Naive thymus-derived CD4-positive, alpha-beta T cell (primary cell): ENCODE measurements at places on chromosomes 13 and 19.

- no peak for DNase-seq
These were observed 1540.5 kb downstream of the UQCRFS1 start for GRCh38 chr19:27672309-27673047.

GRCh38 chr19:55251341-55252081 is 7.3 kb downstream of the PPP6R1 start:
- DNase-seq: no peak

- no peak for DNase-seq
These were observed 2.7 kb downstream of the TNPO2 start for GRCh38 chr19:12720851-12721655.

DNA sequence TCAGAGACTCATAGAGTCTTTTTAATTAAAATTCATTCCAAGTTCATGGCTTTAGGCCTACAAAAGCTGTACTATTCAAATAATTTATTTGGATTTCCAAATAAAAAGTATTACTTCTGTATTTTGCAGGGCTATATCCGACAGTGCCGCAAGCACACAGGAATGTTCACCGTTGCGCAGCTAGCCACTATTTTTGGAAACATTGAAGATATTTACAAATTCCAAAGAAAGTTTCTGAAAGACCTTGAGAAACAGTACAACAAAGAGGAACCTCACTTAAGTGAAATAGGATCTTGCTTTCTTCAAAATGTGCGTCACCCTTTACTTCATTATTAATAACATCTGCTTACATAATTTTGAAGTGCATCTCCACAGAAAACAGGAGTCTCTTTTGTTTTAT is 20.5 kb upstream of the C1QTNF9 start:
- DNase-seq: no peak

DNA sequence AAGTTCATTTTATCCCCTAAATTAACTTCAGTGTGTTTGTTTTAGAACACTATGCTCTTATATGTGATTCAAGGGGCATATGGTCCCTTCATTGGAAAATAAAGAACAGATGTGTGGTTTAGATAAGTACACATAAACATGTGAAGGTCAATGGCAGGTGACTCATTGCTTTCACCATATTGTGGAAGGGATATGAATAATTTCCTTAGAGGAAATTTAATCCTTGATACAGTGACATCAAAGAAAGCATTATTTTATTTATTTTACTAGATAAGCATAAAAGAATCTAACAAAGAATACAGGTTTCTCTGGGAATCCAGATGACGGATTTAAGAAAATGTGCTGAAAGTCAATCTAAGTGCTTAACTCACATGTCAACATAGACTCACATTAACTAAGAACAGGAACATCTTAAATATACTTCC is 373.5 kb downstream of the KCTD12 start:
- no peak for DNase-seq

- no peak for DNase-seq
These were observed 59.6 kb downstream of the SMARCA4 start for GRCh38 chr19:11020423-11020822.

- DNase-seq: no peak
These were observed 20.6 kb downstream of the ZNF701 start for GRCh38 chr19:52590728-52591127.

GRCh38 chr13:21420706-21421105 is 38.4 kb downstream of the ZDHHC20 start:
- DNase-seq: no peak

DNA sequence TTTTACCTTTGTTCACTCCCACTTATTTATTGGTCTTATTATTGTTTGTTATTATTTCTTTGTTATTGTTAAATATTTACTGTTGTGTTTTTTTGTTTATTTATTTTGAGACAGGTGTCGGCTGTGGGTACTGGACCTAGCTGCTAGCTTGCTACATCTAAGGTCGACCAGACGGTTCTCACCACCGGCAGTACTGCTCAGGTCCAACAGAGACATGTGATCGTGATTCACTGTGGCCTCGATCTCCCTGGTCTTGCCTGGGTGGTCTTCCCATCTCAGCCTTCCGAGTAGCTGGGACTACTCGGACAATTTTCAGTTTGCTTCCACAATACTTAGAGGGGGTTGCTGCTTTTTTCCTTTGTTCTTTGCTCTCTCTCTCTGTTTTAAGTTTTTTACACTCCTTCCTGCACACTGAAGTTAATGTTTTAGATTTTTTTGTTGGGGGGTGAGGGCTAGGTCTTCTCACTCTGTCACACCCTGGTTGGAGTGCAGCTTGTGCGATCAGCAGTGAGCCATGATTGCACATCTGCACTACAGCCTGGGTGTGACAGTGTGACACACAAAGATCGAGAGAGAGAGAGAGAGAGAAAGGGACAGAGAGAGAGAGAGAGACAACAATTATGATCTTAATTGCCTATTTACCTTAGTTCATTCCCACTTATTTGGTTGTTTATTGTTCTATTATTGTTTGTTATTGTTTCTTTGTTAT is 1432.4 kb downstream of the UQCRFS1 start:
- no peak for DNase-seq

- DNase-seq: no peak
These were observed 16.1 kb upstream of the C2CD4C start for GRCh38 chr19:425056-425455.

DNA sequence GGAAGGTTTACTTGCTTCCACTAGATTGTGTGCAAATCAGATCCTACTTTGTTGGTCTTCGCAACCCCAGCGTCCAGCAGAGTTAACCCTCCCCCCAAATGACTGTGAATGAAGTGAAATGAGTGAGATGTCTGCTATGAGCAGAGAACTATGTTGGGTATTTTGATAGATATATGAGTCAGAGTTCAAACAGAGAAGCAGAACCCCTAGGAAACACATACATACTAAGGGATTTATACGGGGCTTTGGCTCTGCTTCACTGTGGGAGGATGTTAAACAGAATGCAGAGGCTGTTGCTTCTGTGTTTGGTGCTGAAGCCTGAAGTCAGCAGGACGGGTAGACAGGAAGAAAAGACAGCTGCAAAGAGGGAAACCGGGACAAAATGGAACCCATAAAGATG is 197.0 kb downstream of the MZT1 start:
- DNase-seq: no peak

- DNase-seq: no peak
These were observed 44.9 kb upstream of the PEG3 start for GRCh38 chr19:56885173-56885985.

DNA sequence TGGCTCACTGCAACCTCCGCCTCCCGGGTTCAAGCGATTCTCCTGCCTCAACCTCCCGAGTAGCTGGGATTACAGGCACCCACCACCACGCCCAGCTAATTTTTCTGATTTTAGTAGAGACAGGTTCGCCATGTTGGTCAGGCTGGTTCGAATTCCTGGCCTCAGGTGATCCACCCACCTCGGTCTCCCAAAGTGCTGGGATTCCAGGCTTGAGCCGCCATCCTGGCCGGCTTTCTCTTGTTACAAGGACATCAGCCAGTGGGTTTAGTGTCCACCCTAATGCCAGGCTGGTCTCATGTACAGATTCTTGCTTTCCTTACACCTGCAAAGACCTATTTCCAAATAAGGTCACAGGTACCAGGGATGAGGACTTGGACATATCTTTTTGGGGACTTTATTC is 6.8 kb downstream of the PIK3R2 start:
- DNase-seq: no peak

GRCh38 chr13:28576067-28576466 is 81.1 kb upstream of the FLT1 start:
- DNase-seq: no peak

DNA sequence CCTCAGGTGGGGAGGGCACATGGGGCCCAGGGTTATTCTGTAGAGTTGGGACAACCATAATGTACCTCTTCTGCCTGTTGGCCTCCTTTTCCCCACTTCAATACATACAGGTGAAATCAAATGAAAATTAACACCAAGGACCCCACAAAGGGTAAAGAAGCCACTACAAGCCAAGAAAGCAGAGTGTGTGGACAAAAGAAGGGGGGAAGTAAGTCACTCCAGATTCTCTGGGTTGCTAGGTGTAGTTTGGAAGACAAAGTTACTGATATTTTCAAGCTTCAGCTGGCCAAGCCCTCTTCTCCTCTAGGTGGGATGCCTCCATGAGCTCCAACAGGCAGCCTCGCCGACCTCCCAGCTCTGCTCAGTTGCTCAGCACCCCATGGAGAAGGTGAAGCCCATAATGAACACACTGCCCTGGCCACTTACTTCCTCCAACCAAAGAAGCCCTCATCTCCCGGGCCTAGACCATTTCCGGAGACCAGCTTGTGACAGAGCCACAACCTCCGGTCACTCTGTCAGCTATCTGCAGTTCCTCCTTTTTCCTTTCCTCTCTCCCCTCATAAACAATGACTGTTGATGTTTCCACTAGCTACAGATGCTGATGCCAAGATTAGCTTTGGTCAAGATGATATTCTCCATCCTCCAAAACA is 66.8 kb upstream of the MED4 start:
- no peak for DNase-seq

DNA sequence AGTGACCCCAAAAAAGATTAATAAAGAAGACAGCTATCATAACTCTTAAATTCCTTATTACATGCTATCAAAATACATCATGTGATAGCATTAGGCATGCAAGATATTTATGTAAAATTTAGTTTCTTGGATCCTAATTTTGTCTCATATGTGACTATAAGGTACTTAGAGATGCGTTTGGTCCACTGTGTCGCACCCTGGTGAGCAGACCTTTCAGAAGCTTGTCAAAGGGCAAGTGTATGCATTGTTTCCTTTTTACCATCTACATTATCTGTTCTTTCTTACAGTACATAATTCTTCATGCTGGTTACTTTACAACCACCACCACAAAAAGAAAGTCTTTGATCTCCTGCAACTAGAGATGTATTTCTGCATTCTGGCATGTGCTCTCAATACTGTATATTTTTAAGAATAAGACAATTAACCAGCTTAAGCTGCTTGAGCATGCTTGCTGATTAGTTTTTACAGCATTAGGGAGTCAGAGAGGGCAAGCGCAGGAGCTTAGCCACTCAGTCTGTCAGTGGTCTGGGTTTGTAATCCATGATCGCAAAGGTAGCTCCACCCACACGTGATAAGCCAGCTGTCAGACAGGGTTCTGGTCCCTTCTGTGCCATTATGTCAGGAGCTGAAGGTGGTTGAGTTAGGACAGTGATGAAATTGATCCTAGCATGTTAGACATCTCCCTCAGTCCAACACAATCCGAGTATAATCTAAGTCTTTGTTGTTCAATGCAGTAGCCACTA is 500.9 kb downstream of the MYO16 start:
- DNase-seq: no peak

DNA sequence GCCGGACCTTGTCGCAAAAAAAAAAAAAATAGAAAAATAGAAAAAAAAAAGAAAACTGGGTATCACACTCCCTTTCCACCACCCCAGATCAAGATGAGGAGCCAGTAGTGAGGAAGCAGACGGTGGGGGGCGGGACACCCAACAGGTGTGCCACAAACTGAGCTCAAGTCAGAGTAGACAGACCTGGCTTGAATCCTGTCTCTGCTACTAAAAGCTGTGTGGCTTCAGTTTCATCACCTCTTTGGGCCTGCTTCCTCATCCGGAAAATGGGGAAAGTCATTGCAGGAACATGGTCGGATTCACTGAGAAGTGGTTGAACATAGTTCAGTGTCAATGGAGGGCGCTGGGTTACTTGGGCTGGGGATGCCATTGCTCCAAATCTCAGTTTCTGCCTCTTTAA is 2.9 kb downstream of the HIF3A start:
- DNase-seq: no peak

- DNase-seq: no peak
These were observed 186.9 kb upstream of the UBL3 start for GRCh38 chr13:30037306-30037705.

DNA sequence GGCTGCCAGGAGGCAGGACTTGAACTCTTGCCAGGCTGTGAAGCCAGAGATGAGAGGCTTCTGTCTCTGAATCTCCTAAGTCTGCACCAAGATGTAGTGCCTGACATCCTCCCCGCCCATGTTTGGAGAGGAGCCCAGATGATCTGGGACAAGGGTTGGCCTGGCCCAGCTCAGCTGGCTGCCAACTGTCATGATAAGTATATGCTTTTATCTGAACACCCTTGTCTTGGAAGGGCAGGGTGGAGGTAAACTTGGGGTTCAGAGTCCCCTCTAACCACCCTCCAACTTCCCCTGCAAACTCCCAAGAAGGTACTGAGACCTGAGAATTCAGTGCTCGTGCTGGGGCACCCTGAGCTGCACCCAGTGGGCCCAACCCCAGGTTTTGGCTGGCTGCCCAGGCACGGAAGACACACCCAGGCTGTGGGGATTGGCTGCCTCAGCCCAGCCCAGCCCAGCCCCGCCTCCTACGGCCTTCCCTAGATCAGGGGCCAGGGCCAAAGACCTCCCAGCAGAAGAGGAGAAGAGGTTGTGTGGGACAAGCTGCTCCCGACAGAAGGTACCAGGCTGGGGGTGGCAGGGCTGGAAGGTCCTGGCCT is at the start of gene CYP4F12:
Gene CYP4F12 (plus strand): TSS at position 508 of the 596 bp plus-strand sequence. CDS start 443 bp downstream, outside the sequence.
- DNase-seq: peak; percentile 21

- DNase-seq: no peak
These were observed 5.9 kb downstream of the ZFR2 start for GRCh38 chr19:3862826-3863500.

GRCh38 chr13:64339373-64340063 is 2890.6 kb downstream of the PCDH9 start:
- no peak for DNase-seq

GRCh38 chr19:39170386-39171231 is 26.2 kb upstream of the NCCRP1 start:
- no peak for DNase-seq

DNA sequence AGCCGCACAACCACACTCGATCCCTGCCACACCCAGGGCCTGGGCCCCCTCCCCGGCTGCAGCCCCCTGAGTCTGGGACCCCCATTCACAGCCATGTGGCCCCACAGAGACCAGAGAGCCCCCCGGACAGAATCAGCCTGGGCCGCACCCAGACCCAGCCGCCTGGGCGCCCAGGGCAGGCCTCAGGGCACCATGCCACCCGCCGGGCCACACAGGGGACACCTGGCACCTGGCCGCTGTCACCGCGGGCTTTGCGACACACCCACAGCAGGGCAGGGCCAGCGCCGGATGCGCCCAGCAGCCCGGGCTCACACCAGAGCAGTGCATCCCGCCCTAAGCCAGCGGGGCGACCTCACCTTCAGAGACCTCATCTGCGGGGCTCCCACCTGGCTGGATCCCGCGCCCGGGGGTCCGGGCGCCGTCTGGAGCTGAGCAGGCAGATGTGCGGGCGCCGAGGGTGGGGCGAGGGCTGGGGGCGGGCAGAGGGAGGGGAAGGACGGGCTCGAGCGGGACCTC is 443 bp downstream of the TBXA2R start:
- no peak for DNase-seq

- DNase-seq: no peak
These were observed 25.6 kb downstream of the DHRS12 start for GRCh38 chr13:51778392-51778791.

GRCh38 chr19:1258707-1259205 is 10.4 kb downstream of the MIDN start:
- DNase-seq: no peak
